ENCODE measurements at places on chromosomes 7 and 10. TPM values are rescaled to one million over a fixed set of nuclear protein-coding genes. Genes with fewer than 3 reads are reported as not detected.

The HOXA10 gene
- total RNA-seq, result 0.28 TPM

The NAT16 gene
- total RNA-seq, result not detected

The CC2D2B gene
- total RNA-seq, result not detected

The CPA2 gene
- total RNA-seq, result not detected

The PAX4 gene
- not detected for total RNA-seq

The ZDHHC16 gene
- total RNA-seq, result 64.0 TPM

The NPY4R gene
- total RNA-seq, result 0.83 TPM

The NEUROG3 gene
- not detected for total RNA-seq

The BUB3 gene
- 346 TPM for total RNA-seq
